Aorta (tissue), 5 donors: ENCODE measurements at places on chromosomes 13 and 19. TPM values are rescaled to one million over a fixed set of nuclear protein-coding genes. Genes with fewer than 3 reads are reported as not detected.

The PSG7 gene
- polyA plus RNA-seq: not detected

The MYDGF gene
- 69.9 TPM for polyA plus RNA-seq

The C13orf42 gene
- polyA plus RNA-seq: not detected

The FFAR3 gene
- not detected for polyA plus RNA-seq

The KLF5 gene
- 1.5 TPM for polyA plus RNA-seq

The ARHGEF1 gene
- 29.8 TPM for polyA plus RNA-seq

The S1PR2 gene
- 3.3 TPM for polyA plus RNA-seq

DNA sequence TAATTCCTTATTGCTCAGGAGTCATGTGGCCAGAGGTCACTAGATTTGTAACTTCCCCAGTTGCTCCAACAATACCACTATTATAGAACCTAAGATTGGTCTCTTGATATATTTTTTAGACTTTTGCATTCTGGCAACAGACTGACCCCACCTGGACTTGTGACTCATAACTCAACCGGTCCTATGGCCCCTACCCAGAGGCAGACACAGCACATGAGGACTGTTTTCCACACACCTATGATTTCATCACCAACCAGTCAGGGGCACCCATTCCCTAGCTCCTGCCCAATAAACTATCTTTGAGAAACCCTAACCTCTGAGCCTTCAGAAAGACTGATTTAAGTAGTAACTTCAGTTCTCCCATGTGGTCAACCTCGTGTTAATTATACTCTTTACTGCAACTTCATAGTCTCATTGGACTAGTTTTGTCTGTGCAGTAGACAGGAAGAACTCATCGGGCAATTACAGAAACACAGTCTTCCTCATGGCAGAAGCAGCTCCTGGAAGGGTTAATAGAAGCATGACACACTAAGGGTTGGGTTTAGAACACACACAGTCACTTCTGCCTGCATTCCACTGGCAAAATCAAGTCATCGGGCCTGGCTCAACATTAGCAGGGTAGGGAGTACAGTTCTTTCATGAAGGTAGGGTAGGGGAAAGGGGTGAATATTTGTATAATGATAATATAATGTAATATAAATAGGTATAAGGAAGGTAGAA lies 251.8 kb downstream of the UQCRFS1 start:
- no peak overlapping the region for H3K4me3 ChIP-seq
- H3K27ac ChIP-seq: no peak overlapping the region
- H3K27me3 ChIP-seq: no peaks in the 10 kb centered on the region
- no peaks in the 10 kb centered on the region for H3K4me1 ChIP-seq

DNA sequence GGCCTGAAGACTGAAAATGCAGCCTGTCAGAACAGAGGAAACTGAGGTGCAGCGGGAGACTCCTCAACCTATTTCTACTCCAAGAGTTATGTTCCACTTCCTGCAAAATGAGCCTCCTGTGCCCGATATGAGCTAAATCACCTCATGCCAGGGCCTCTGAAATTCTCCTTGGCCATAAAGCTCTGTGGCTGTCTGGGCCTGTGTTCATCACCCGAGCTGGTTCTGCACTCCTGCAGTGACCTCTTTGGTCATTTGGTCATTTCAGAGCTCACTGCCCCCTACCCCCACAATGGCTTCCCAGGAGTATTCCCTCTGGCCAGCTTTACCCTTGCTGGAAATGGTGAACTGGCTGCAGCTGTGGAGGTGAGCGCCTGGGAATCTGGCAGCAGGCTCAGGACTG lies 51.7 kb upstream of the SERPINE3 start:
- no peak overlapping the region for H3K4me3 ChIP-seq
- no peaks in the 10 kb centered on the region for H3K36me3 ChIP-seq
- no peak for DNase-seq
- no peaks in the 10 kb centered on the region for H3K4me1 ChIP-seq
- no peak overlapping the region for H3K27ac ChIP-seq

- H3K4me1 ChIP-seq: no peaks in the 10 kb centered on the region
- no peak overlapping the region for H3K4me3 ChIP-seq
- H3K27me3 ChIP-seq: no peaks in the 10 kb centered on the region
- no peak for DNase-seq
Observed at GRCh38 chr13:79901336-79901735, 420.4 kb downstream of the NDFIP2 start.

DNA sequence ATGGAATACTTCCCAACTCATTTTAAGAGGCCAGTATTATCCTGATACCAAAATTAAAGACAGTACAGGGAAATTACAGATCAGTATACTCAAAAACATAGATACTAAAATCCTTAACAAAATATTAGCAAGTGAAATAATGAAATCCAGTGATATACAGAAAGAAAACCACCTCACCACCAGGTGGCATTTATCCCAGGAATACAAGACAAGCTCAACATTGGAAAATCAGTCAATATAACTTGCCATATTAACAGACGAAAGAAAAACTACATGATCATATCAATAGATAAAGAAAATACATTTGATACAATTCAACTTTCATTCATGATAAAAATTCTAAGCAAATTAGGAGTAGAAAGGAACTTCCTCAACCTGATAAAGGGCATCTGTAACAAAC lies 6.7 kb upstream of the GNA15 start:
- H3K27me3 ChIP-seq: no peaks in the 10 kb centered on the region
- no peak overlapping the region for H3K27ac ChIP-seq
- H3K36me3 ChIP-seq: no peaks in the 10 kb centered on the region

DNA sequence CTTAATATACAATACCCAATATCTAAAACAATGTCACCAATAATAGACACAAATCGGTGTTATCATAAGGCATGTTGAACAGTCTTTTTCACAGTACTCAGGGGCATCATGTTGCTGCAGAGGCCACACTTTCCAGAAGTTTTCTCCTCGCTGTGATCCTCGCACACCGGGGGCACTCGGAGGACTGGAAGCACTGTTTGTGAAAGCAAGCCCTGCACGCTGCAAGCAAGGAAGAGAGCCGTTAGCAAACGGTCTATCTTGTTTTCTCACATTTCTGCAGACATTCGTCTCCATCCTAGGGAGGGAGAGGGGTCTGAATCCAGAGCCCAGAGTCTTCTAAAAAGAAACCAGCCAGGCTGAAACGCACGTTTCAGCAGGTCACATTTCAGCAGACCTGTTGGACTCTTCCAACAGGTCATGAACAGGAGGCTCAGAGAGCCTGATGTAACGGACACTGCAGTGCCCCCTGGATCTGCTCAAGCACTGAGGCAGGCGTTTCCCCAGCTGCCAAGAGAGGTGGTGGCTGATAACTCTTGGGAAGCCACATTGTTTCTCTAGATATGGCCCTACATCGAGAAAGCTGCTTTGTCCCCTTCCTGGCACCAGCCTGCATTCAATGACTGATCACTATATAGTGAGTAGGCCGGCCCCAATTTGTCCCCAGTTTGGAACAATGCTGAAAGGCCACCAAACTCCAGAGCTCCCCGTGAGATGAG lies 43.6 kb downstream of the RUBCNL start:
- DNase-seq: no peak

DNA sequence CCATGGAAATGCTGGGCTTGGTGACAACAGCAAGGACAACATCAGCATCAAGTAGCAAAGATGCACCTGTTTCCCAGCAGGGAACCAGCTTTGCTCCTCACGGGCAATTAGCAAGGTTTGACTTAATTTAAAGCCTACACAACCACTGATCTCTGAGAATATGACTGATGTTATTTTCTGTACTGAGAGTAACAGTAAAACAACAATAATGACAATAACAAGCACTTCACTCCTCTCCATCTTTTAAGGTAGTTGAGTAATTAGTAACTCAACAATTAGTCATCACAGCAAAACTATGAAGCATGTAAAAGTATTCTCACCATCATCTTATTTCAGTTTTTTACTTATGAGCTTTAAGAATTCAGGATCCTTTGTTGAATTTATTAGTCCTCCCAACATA lies 37.3 kb downstream of the ENOX1 start:
- DNase-seq: no peak
- H3K4me3 ChIP-seq: no peak overlapping the region
- H3K27ac ChIP-seq: no peak overlapping the region
- H3K4me1 ChIP-seq: no peaks in the 10 kb centered on the region

GRCh38 chr19:41276231-41276630 lies 12.1 kb downstream of the HNRNPUL1 start:
- H3K27ac ChIP-seq: no peak overlapping the region

DNA sequence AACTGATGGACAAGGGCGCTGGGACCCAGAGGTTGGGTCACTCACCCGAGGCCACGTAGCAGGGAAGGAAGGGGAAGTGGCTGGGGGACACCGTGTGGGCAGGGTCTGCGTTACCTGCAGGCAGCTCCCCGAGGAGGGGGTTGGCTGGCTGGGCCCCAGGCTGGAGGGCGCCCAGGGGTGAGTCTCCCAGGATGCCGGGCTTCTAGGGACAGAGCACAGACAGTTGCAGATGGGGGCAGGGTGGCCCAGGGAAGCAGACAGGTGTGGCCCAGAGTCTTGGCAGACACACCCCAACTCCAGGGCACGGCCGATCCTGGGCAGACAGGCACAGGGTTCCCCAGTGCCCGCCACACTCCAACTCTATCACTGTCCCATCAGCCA lies 5.6 kb upstream of the FDX2 start:
- no peaks in the 10 kb centered on the region for H3K4me1 ChIP-seq
- no peak overlapping the region for H3K27ac ChIP-seq
- no peak for DNase-seq
- H3K27me3 ChIP-seq: no peaks in the 10 kb centered on the region

GRCh38 chr19:17002455-17002854 lies 24.2 kb downstream of the CPAMD8 start:
- DNase-seq: no peak
- no peak overlapping the region for H3K27ac ChIP-seq
- H3K36me3 ChIP-seq: no peaks in the 10 kb centered on the region
- H3K4me3 ChIP-seq: no peak overlapping the region
- H3K27me3 ChIP-seq: no peaks in the 10 kb centered on the region
- H3K4me1 ChIP-seq: no peaks in the 10 kb centered on the region

- H3K36me3 ChIP-seq: peaks cover under 1% of the 10 kb centered on the region
- H3K27ac ChIP-seq: no peak overlapping the region
- no peaks in the 10 kb centered on the region for H3K27me3 ChIP-seq
- peaks cover 4% of the 10 kb centered on the region for H3K4me1 ChIP-seq
- DNase-seq: peak; percentile 56
- H3K4me3 ChIP-seq: peak overlapping the region; percentile 42
Observed at GRCh38 chr19:23394511-23394910, 760 bp downstream of the ZNF91 start.

DNA sequence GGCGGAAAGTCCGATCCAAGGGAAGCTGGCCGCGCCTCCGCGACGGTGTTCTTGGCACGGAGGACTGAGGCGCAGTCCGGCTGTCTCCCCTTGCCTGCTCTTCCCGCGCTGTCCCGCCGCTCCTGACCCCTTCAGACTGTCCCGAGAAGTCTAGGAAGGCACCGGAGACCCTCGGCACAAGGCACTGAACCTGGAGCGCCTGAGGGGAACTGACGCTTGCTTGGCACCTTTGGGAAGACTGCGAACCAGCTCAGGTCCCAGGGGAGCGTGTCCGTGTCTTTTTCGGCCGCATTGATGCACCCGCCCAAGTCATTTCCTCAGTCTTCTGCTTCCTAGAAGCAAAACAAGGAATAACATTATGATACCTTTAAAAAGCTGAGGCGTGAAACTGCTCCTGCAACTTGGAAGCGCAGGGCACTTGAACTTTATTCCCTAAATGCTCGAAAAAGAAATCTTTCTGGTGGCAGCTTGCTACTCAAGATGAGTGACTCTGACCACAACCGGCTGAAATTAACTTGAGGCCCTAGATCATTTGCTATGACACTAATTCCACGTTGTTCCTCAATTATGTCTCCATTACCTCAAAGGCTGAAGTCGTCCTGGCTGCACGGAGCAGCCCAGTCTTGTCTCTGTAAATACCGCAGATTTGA lies 735 bp upstream of the FLT1 start:
- no peaks in the 10 kb centered on the region for H3K4me1 ChIP-seq
- no peaks in the 10 kb centered on the region for H3K27me3 ChIP-seq
- no peak overlapping the region for H3K27ac ChIP-seq
- peak; percentile 51 for DNase-seq
- no peaks in the 10 kb centered on the region for H3K36me3 ChIP-seq

DNA sequence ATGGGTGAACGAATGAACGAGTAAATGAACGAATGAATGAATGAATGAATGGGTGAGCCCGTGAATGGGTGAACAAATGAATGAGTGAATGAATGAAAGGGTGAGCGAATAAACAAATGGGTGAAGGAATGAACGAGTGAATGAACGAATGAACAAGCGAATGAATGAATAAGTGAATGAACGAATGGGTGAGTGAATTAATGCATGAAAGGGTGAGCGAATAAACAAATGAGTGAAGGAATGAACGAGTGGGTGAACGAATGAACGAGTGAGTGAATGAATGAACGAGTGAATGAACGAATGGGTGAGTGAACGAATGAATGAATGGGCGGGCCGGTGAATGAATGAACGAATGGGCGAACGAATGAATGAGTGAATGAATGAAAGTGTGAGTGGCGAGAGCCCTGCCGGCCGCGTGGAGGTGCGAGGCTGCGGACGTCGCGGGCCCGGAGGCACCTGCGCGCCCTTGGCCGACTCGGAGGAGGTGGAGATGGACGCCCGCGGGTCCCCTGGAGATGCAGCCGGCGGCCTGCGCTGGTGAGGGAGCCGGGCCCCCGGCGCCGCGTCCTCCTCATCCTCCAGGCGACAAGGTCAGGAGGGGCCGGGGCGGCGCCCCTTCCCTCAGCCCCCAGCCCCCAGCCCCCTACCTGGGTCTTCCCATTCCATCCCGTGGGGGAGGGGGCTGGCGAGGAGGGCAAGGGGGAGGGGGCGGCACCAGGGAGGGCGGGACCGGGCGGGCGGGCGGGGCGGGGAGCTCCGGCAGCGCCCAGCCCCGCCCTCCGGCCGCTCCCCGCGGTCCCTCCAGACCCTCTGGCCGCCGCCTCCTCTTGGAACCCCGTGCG lies 15.4 kb downstream of the ANKRD24 start:
- H3K27me3 ChIP-seq: no peaks in the 10 kb centered on the region
- no peak for DNase-seq
- no peaks in the 10 kb centered on the region for H3K36me3 ChIP-seq

DNA sequence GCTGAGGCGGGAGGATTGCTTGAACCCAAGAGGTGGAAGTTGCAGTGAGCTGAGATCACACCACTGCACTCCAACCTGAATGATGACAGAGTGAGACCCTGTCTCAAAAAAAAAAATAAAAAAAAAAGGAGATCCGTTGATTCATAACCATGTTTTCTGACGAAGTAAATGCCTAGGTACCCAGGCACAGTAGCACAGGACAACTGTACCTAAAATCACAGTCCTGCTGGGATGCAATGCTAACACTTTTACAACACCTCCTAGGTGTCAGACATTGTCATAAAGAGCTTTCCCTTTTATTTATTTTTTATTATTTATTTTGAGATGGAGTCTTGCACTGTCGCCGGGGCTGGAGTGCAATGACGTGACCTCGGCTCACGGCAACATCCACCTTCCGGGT lies 2.5 kb upstream of the TTC9B start:
- no peak overlapping the region for H3K4me3 ChIP-seq
- no peak for DNase-seq
- no peaks in the 10 kb centered on the region for H3K4me1 ChIP-seq
- H3K36me3 ChIP-seq: no peaks in the 10 kb centered on the region
- H3K27me3 ChIP-seq: no peaks in the 10 kb centered on the region

DNA sequence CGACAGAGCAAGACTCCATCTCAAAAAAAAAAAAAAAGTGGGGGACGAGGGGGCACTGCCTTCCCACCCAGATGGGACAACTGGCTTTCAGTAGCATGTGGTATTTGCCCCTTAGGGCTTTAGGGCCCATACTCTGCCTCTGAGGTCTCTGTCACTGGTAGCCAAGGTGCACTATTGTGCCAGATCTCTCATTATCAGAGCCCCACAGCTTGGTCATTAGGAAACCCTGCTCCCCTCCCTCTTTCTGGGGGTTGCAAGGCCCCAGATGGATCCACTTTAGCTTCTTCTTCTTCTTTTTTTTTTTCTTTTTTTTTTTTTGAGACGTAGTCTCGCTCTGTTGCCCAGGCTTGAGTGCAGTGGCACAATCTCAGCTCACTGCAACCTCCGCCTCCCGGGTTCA lies 11.2 kb upstream of the ZNF358 start:
- no peaks in the 10 kb centered on the region for H3K36me3 ChIP-seq
- H3K27ac ChIP-seq: no peak overlapping the region
- no peak for DNase-seq
- H3K27me3 ChIP-seq: no peaks in the 10 kb centered on the region
